Fibroblast of skin of left quadriceps (primary cell): ENCODE measurements at places on chromosomes 5 and 9.

GRCh38 chr5:137735555-137736284 lies at the start of gene KLHL3:
Gene KLHL3, minus strand, starts transcription at chr5:137736089. Its CDS starts 443 bp downstream, at chr5:137735646.
- no peak for DNase-seq

- DNase-seq = peak; percentile 25
Observed at GRCh38 chr9:25681266-25681665, 3.0 kb upstream of the TUSC1 start.

DNA sequence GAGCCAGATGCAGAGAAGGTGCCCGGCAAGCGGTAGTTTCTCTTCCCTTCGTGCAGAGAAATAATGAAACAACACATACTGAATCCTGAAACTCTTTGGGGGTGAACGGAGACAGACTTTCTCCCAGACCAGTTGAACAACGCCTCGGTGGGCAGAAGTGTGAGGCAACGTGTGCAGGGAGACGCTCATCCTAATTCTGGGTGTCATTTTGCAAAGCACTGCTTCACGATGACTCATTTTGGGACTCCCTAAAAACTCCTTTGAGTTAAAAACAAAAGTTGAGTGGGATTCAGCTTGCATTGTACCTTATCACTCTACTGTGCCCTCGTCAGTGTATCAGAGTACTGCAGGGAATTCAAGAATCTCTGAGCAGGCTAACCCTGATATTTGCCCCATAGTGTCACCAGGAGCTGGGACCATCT lies 3.5 kb upstream of the NEK6 start:
- no peak for DNase-seq

- DNase-seq = no peak
Observed at GRCh38 chr5:134506054-134507039, 19.1 kb upstream of the JADE2 start.

GRCh38 chr5:76704131-76704663 lies 11.7 kb upstream of the F2R start:
- DNase-seq = no peak

- DNase-seq = no peak
Observed at GRCh38 chr5:169273451-169273850, 27.5 kb downstream of the SLIT3 start.

- no peak for DNase-seq
Observed at GRCh38 chr9:116154976-116155697, 1.5 kb downstream of the PAPPA start.
